ENCODE measurements at places on chromosomes 4 and X.

DNA sequence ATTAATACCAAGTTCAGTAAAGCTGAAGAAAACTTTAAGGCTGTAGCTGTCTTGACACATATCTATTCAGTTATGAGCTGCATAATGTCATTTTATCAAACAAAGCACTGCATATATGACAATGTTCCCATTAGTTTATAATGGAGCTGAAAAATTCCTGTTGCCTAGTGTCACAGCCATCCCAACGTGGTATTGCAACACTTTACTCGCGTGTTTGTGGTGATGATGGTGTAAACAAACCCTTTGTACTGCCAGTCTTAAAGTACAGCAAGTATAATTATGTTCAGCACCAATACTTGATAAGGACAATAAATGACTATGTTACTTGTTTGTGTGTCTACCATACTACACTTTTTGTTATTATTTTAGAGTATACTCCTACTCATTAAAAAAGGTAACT is 1415.6 kb upstream of the PCDH7 start:
- DNase-seq = no peak

DNA sequence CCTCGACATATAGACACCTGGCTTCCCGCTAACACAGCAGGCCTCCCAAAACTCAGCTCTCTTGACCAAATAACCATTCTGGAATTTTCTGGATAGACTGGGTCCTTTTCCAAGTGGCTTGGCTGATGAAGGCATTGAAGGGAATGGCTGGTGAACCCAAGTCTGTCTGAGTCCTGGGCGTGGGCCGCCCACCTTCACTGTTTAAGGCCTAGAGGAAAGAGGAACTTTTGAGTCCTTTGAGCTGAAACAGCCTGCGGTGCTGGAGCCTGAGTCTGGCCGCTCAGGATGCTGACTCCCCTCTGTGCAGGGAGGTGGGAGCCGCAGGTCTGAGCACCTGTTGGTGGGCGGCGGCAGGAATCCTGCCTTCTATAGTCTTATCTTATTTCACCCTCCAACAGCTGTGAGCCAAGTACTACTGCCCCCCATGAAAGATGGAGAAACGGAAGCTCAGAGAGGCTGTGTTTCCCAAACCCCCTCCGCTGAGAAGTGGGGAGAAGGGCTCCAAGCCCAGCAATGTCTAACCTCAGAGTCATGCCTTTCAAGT is 23.4 kb downstream of the ACOX3 start:
- DNase-seq = no peak

DNA sequence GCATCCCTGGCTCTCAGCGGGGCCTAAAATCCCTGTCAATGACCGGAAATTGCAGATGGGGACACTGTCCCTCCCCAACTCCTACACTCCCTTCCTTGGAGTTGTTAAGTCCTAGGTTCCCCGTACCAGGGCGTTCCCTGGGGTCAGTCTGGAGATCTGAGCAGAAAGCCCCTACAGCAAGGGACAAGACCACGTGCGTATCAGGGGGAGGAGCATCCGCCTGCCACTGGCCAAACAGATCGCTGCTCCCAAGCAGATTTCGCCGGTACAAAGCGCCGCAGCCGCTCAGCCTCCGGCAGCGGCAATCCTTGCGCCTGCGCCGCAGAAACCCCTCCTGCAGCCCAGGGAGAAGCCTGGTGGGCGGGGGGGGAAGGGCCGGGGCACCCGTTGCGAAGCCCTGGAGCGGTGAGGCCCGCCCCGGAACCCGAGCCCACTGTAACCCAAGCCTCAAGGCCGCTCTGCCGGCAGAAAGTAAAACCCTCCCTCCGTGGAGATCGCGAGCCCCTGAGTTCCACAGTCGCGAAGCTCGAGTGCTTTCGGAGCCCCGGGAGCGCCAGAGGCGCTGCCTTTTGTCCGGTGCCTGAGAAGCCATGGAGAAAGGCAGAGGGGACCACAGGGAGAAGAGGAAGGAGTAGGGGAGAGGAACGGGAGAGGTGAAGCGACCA is 2.7 kb downstream of the CRMP1 start:
- no peak for DNase-seq

- DNase-seq = no peak
Observed at GRCh38 chr4:24772952-24773351, 22.4 kb upstream of the SOD3 start.

DNA sequence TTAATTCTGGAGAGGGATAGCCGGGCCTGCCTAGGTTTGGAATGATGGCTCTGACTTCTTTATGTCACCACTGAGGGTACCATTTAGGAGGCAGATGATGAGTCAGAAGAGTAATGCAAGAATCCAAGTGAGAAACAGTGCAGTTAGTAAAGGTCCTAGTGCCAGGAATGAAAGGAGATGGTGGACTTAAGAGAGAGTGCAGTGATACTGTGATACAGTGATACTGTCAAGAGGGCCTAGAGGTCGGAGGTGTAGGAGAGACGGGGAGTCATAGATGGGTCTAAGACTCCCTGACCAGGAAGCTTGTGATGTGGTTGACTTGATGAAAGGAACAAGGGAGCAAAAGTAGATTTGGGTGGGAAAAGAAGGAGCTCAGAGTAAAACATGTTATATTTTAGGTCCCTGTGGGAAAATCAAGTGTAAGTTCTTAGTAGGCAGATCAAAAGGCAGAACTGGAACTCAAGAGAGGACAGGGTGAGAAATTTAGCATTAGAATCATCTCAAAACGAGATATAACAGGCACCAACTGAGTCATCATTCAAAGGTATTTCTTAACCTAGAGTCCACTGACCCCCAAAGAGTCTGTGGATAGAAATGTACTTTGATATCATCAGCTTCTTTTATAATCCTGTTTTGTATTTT is 85.0 kb downstream of the NFKB1 start:
- no peak for DNase-seq

- DNase-seq = no peak
Observed at GRCh38 chrX:109270580-109271484, 211.1 kb downstream of the GUCY2F start.

- DNase-seq = no peak
Observed at GRCh38 chr4:55912249-55912648, 36.5 kb upstream of the CEP135 start.

DNA sequence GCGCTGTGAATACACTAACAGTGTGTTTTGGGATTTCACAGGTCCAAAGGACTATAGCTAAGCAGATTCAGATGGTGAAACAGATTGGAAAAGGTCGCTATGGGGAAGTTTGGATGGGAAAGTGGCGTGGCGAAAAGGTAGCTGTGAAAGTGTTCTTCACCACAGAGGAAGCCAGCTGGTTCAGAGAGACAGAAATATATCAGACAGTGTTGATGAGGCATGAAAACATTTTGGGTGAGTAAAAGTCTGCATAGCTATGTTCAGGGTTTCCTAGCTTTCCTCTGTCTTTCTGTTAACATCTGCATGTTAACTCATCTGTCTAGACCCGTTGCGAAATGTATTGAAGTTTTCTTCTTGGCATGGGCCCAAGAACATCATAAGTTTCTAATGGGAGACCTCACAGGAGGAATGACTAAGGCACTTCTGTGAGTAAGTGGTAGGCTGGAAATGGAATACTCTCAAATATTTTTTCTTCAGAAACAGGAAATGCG is 372.1 kb downstream of the BMPR1B start:
- no peak for DNase-seq

- DNase-seq = no peak
Observed at GRCh38 chrX:130114141-130114588, 3.9 kb upstream of the ELF4 start.

GRCh38 chr4:152564336-152564735 is 28.4 kb upstream of the FBXW7 start:
- DNase-seq = no peak

- no peak for DNase-seq
Observed at GRCh38 chrX:53440101-53440500, 5.9 kb upstream of the HSD17B10 start.

DNA sequence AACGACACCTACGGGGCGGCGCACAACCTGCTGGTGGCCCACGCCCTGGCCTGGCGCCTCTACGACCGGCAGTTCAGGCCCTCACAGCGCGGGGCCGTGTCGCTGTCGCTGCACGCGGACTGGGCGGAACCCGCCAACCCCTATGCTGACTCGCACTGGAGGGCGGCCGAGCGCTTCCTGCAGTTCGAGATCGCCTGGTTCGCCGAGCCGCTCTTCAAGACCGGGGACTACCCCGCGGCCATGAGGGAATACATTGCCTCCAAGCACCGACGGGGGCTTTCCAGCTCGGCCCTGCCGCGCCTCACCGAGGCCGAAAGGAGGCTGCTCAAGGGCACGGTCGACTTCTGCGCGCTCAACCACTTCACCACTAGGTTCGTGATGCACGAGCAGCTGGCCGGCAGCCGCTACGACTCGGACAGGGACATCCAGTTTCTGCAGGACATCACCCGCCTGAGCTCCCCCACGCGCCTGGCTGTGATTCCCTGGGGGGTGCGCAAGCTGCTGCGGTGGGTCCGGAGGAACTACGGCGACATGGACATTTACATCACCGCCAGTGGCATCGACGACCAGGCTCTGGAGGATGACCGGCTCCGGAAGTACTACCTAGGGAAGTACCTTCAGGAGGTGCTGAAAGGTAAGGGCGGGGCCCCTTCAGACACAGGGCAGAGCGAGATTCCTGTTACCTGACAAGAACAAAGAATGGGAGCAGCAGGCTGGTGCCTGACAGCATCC is 11.7 kb downstream of the RPL9 start:
- DNase-seq = no peak

DNA sequence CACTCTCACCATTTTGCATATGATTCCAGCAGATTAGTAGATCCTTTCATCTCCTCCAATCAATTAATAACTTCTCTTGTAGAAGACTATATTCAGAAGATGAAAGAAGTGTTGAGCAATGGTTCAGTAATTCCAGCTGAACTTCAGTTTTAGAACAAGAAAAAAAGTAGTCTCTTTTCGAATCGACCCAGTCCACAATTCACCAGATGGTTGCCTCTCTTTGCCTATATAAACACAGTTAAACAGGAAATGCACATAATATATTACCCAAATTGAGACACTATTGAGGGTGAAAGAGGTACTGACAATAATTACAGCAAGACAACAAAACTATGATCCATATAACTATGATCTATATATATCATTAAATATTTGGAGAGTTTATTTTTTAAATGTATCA is 16.8 kb upstream of the FAM241A start:
- no peak for DNase-seq

DNA sequence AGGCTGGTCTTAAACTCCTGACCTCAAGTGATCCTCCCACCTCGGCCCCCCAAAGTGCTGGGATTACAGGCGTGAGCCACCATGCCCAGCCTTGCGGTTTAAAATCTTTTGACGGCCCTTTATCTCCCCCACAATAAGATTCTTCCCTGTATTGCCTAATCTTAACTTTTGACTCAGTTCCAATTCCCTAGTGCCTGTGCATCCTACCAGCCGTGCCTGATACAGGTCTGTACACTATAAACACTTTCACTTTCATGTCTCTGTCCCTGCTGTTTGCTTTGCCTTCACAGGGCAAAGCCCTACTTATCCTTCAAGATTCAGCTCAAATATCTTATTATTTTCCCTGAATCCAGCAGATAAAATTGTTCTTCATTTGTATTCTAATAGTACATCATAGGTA is 74.6 kb downstream of the WDR44 start:
- DNase-seq = no peak

- DNase-seq = no peak
Observed at GRCh38 chr4:80540785-80541469, 205.4 kb downstream of the CFAP299 start.

- DNase-seq = no peak
Observed at GRCh38 chrX:38332505-38332904, 5.2 kb upstream of the RPGR start.

- DNase-seq = no peak
Observed at GRCh38 chr4:99390055-99390454, 37.5 kb upstream of the ADH1C start.

GRCh38 chr4:165330666-165331065 is 3.2 kb downstream of the MSMO1 start:
- DNase-seq = no peak

DNA sequence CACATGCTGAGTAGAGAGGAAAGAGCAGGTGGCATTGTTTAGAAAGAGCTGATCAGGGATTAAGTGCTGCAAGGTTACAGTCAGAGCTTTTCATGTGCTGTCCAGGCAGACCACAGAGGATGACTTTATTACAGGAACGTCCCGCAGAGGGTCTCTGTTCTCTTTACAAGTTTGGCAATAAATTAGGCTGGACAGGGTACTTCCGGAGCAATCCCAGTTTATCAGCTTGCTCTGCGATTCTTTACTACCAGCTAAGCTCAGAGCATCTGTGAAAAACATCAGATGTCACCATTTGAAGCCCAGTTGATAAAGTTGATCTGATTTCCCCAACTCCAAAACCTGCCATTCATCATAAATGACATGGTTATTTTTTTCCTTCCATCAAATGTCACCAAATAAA is 633.1 kb downstream of the NLGN4X start:
- no peak for DNase-seq

GRCh38 chr4:144399927-144400326 is 246.0 kb upstream of the HHIP start:
- DNase-seq = no peak

- no peak for DNase-seq
Observed at GRCh38 chrX:145825896-145826295, 8.3 kb downstream of the SLITRK2 start.
